Hepatocyte (in vitro differentiated cells): ENCODE measurements at places on chromosomes 4 and X. TPM values are rescaled to one million over a fixed set of nuclear protein-coding genes. Genes with fewer than 3 reads are reported as not detected.

ARHGAP10 gene
- total RNA-seq, result 23.4 and 24.8 TPM in 2 replicates

APELA gene
- total RNA-seq, result 1.5 and 1.6 TPM in 2 replicates

SPANXN3 gene
- total RNA-seq, result 0.52 and 0.60 TPM in 2 replicates

ARL9 gene
- 1.4 TPM in 1 of 2 replicates, not detected in the other for total RNA-seq

ADGRG4 gene
- 0.08 and 0.27 TPM in 2 replicates for total RNA-seq

TIGD4 gene
- 0.84 and 1.3 TPM in 2 replicates for total RNA-seq

DCAF4L1 gene
- 0.04 and 0.10 TPM in 2 replicates for total RNA-seq

LRAT gene
- 3.5 and 4.7 TPM in 2 replicates for total RNA-seq
